ENCODE measurements at places on chromosomes 12 and 14.
A peak's percentile ranks its signal among the peaks of the same experiment; 100 is the strongest.

- no peak for DNase-seq
Measured at GRCh38 chr12:4745249-4745648, 25.0 kb downstream of the GALNT8 start.

- DNase-seq: no peak
Measured at GRCh38 chr12:101780599-101780998, 41.3 kb upstream of the SYCP3 start.

GRCh38 chr14:94173471-94173884 is 644 bp upstream of the PPP4R4 start:
- peak; percentile 21 for DNase-seq

- DNase-seq: no peak
Measured at GRCh38 chr12:47909839-47910465, 5.2 kb upstream of the VDR start.

GRCh38 chr12:79737875-79738718 is 47.3 kb upstream of the PAWR start:
- DNase-seq: peak; percentile 23

- no peak for DNase-seq
Measured at GRCh38 chr14:63421919-63422318, 103.2 kb upstream of the GPHB5 start.

DNA sequence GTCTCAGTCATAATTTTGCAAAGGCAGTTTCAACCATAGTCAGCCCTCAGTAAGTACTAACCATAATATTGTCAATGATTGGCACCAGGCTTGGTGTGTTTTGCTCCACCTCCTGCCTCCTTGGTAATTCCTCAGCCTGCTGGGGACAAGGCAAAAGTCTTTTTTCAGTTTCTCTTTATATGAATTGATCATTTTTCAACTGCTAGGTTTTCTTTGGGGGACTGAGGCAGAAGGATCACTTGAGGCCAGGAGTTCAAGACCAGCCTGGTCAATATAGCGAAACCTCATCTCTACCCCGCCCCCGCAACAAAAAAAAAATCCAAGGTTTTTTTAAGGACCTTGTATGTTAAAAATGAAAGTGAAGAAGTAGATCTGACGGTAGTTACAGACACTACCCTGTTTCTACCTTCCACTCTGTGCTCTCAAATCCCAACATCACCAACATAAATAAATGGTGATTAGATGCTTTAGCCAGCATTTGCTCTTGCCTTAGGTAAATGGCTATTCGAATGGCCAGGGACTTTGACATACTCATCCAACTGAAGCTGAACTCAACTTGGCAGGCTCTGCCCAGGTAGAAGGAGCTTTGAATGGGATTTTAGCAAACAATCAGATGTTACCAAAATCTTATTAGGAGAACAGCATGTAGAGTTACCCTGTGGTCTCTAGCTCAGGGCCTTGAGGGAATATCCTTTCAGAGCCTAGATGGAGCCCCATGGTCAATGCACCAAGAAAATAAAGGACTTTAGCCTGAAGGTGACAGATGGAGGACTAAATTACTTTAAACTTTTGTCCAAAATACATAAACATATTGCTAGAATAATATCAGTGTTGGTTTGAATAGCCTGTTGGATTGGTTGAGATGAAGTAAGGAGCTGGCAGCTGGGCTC is 126.9 kb upstream of the AMIGO2 start:
- DNase-seq: no peak

- DNase-seq: no peak
Measured at GRCh38 chr14:68622856-68623255, 170.0 kb downstream of the ZFP36L1 start.

GRCh38 chr12:112375105-112375504 is 7.1 kb downstream of the HECTD4 start:
- no peak for DNase-seq

- DNase-seq: no peak
Measured at GRCh38 chr12:42221726-42222125, 16.3 kb downstream of the YAF2 start.

DNA sequence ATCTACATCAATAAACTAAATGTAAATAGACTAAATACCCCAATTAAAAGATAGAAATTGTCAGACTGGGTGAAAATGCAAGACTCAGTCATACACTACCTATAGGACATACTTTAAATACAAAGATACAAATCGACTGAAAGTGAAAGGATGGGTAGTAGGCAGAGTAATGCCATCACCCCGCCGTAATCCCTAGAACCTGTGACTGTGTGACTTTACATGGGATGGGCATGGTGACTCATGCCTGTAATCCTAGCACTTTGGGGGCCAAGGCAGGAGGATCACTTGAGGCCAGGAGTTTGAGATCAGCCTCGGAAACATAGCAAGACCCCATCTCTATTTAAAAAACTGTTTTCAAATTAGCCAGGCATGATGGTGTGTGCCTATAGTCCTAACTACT is 2.6 kb upstream of the EVL start:
- DNase-seq: no peak

DNA sequence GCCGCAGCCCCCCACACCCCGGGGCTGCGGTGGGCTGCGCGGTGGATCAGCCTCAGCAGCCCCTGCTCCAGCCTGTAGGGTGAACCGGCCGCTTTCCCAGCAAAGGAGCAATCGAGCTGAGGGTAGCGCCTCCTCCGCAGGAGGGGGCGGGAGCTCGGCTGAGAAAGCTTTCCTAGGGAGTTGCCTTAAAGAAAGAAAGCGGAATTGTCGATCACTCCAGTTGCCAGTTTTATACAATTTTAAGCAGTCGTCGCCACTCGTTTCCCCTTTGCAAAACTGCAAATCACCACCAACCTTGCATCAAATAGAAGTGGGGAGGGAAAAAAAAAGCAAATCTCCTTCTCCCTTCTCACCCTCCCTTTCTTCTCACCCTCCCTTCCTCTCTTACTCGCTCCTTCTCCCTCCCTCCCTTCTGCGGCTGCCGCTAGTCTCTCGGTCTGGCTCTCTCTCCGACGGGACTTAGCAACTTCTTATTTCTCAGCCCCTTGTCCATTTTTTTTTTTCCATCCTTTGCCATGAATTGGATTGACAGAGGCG is at the start of gene PDE3A:
Gene PDE3A (plus strand): TSS at position 424 of the 537 bp plus-strand sequence. CDS start 748 bp downstream, outside the sequence.
- DNase-seq: no peak

DNA sequence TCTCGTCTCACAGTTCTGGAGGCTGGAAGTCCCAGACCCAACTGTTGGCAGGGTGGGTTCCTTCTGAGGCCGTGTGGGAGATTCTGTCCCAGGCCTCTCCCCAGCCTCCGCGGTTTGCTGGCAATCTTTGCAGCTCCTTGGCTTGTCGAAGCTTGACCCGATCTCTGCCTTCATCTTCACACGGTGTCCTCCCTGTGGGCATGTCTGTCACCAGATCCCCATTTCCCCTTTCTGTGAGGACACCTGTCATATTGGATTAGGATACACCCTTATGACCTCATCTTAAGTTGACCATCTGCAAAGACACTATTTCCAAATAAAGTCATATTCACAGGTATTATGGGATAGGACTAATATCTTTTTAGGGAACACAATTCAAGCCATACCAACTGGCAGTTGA is 22.6 kb upstream of the LRP1-AS start:
- DNase-seq: no peak

DNA sequence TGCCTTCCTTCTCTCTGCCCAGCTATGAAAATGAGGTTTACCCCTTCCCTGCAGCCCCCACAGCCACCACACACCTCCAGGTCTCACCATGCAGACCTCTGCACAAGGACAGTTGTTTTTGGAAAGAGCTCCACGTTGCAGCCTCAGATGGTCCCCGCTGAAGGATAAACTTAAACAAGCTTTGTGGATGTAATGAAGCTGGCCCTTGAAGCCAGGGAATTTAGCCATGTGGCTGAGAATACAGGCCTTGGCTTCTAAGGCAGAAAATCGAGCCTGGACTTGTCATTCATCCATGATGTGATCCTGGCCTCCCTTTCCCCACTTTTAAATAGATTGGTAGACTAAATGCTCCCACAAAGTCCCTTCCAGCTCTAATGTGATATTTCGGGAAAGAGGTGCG is 79.4 kb downstream of the TBX3 start:
- no peak for DNase-seq

- peak; percentile 65 for DNase-seq
Measured at GRCh38 chr12:80551897-80552296, 107.9 kb downstream of the PTPRQ start.

- no peak for DNase-seq
Measured at GRCh38 chr12:11716794-11717518, 67.5 kb downstream of the ETV6 start.

DNA sequence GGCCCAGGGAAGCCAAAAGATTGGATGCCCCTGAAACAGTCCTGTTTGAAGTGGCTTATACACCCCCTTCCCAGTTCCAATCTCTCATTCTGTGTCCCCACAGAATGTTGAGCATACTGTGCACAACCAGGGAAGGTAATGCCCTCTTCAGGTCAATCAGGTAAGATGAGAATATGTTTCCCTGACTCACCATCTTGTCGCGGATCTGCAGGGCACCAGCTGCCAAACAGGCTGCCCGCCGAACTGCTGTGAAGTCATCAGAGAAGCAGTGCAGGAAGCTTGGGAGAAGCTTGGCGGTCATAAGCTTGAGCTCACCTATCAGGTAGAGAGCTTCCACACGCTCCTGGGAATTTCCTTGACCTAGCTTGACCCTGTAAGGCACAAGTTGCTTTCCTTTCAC is 9.6 kb downstream of the RIOX1 start:
- DNase-seq: no peak

DNA sequence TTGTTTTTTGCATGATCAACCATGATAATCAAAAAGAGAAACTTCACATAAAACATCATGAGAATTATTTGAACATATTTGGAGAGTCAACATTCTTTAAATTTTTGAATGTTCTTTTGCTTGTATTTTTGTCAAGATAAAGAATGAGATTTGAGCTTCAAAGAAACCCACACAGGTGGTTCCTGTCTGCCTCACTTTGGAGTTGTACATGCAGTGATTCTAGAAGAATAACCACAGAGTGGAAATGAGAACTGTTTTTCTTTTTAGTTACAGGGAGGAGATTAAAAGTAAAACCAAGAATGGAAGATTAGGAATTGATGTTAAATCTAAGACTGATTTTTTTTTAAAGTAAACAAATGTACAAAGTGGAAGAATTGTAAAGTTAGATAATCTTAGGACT is 2.3 kb upstream of the ZNF705A start:
- DNase-seq: no peak

- no peak for DNase-seq
Measured at GRCh38 chr14:20683891-20684661, at the start of gene RNASE4. RNASE4 (plus strand) TSS chr14:20684560; CDS start chr14:20699372, 14,812 bp downstream.

DNA sequence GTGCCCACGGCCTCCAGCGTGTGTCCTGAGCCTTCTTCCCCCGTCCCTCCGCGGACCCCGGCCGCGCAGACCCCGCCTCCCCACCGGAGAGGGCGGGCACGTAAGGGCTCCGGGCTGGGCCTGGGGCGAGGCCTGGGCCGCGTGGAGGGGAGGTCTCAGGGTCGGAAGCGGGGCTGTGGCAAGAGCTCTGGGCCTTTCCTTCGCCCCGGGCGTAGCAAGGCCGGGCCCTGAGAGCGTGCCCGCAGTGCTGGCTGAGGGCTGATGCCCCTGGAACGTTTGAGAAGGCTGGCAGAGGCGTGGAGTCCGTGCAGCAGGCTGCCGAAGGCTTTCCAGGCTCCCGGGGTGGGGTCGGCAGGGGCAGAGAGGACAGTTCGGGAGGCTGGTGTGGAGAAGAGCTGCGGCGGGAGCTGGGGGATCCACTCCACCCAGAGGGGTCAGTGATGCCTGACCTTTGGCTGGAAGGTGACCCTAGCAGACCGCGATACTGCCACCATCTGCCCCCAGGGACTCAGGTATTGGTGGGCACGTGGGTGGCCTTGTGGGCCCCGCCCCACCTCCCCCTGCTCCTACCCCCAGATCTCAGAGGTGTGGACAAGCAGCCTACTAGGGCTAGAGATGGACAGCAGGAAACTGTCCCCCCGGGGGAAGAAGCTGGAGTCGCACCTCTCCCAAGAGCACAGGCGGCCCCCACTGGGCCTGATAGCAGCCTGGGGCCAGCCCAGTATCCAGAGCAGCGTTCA is 558 bp downstream of the TEX22 start:
- DNase-seq: no peak

DNA sequence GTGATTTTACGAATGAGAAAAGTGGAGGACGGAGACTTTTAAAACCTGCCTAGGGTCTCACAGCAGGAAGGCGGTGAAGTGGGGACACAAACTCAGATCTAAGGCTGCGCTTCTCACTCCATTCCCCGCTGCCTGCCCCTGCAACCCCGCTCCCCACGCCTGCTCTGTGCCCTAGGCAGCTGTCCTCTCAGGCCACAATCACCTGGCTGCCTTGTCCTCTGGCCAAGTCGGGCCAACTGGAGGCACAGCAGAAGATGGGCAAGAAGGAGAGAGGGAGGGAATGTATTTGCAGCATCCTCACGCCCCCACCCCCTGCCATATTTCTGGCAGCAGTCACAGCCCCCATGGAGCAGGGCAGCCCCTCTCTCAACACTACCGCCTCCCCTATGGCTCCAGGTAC is 94.9 kb downstream of the CHGA start:
- DNase-seq: no peak

DNA sequence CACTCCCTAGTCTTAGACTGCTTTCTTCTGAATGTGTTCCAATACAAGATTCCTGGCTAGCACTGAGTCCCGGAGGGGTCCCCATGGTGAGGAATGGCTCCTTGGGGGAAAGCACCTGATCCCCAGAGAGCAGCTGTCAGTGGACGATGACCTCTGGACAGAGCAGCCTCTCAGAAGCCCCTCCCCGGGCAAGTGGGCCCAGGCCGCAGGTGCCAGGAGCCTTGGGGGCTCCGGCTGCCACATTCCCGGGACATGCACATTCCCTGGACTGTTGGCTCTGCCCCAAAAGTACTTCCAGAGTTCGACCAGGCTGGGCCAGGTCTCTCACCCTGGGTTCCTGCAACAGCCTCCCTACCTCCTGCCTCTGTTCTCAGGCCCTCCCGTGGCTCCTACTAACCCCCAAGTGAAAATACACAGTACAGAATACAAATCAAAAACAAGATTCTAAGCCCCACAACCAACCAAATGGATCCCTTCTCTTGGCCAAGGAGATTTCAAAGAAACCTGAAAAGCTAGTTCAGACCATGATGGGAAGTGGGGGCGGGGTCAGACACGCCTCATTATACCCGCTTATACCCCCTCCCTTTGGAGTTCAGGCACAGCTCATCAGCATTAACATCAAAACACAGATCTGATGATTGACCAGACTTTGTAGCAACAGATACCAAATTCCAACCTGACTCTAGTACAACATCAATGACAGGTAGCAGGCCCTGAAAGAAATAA is 23.3 kb upstream of the BTBD6 start:
- DNase-seq: no peak

- DNase-seq: no peak
Measured at GRCh38 chr12:79046021-79046420, 181.4 kb downstream of the SYT1 start.

DNA sequence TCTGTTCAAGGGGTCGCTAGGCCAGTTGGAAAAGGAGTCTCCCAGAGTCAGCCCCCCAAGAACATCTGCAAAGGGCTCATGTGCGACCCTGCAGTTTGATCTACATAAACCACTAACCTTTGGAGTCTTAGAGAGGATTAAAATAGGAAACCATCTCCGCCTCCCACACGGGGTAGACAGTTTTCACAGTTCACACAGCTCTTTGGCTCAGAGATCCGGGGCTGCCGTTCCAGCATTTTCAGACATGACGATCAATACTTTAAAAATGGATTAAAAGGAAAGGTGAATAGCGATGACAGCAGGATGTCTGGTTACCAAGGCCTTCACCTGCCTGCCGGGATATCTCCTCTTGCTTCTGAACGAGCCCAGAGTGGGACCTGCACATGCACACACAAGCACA is 59.8 kb upstream of the BCL11B start:
- DNase-seq: no peak

Data from kidney epithelial cell (primary cell).